ENCODE measurements at places on chromosomes 4 and X.

GRCh38 chrX:47623540-47624027, 3.9 kb upstream of the SYN1 start:
- DNase-seq, result peak; percentile 38

DNA sequence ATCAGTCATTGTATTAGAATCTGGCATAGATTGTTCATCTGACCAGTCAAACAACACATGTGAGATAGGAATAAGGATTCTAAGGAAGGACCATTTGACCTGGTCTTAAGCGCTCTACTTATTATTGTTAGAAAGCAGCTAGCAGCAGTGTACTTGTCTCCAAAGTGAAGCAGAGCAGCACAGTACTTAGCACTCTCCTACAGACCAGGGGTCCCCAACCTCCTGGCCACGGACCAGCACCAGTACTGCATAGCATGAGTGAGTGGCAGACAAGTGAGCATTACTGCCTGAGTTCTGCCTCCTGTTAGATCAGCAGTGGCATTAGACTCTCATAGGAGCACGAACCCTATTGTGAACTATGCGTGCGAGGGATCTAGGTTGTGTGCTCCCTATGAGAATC, 135.9 kb upstream of the SPRY1 start:
- DNase-seq, result no peak

DNA sequence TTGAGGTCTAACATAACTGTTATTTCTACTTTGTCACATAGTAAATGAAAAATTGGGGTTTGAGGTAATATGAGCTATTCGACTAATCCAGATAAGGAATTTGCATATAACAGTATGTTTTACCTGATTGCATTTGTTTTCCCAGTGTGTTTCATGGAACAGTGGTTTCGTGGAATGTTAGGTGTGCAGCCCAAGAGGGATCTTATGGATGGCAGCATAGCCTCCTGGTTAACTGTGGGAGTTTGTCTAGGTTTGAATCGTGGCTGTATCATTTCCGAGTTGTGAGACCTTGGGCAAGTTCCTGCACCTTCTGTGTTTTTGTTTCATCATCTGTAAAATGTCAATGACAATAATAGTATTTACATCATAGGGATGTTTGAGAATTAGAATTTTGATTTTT, 7.9 kb downstream of the BMPR1B start:
- no peak for DNase-seq

- no peak for DNase-seq
Observed at GRCh38 chr4:41154010-41154813, 60.1 kb downstream of the APBB2 start.

DNA sequence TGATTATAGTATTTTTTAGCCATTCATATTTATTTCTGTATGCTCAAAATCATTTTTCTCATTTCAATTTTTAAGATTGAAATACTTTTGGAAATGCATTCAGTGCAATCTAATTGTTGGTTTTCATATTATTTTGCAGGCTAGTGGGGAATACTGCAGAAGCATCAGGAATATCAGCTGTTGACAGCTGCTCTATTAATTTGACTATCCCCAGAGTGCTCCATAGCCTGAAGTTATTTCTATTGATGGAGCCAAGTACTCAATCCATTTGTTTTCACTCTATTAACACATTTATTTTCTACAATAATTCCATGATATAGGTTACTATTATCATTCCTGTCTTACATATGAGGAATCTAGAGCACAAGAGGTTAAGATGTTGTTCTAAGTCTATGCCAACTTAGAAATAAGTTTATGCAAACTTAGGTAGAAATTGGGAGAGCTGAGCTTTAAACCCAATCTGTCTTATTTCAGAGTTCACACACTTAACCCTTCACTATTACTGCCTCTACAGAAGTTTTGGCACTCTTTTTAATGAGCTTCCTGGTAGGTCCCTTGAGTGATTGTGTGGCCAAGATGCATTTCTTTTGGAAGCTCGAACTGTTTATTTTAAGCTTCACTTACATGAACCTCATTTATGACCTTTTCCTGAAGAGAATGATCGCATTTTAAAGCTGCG, 65.6 kb upstream of the PCDH18 start:
- DNase-seq, result no peak

GRCh38 chr4:2595436-2595835, 59.0 kb downstream of the FAM193A start:
- no peak for DNase-seq

- no peak for DNase-seq
Observed at GRCh38 chrX:71171110-71171801, 26.6 kb downstream of the NLGN3 start.

DNA sequence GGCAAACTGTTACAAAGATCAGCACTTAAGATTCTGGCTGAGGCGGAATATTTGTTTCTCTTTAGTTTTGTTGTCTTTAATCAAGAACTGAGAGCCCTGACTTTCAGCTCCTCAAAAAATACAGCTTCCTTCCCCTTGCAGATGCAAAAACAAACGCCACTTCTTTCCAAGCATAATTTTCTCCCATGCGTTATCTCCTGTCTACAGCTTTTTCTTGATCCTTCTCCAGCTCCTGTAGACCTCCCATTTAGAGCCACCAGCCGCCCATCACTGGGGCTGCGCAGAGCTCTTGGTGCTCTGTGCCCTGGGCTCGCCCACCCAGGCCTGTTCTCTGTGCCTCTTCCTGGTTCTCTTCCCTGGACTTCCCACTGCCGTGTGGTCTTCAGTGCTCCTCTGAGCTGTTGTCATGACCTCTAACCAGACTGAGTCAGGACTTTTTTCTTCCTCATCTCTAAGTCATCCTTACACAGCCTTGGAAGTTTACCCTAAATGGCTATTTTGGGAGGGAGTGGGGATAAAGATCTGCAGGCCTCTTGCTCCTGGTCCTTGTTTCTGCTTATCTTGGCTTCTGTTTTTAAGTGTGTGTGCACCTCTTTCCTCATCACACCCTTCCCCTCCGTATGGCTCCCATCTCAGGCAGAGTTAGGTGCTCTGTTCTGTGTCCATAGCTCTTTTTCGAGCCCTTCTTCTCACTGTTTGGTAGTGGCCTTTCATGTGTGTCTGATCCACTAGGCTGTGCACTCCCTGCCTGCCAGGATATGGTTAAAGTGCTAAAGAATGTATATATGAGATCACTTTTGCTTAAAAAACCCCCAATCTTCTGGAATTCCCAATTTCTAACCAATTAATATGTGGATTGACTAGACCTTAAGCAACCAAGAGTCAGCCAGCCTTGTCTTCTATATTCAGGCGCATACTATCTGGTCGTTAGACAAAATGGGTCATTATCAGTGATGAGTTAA, 122.5 kb downstream of the PTTG2 start:
- DNase-seq, result no peak

- DNase-seq, result no peak
Observed at GRCh38 chr4:7804756-7805385, 134.8 kb downstream of the AFAP1 start.

- DNase-seq, result no peak
Observed at GRCh38 chrX:637660-638481, 7.3 kb downstream of the SHOX start.

DNA sequence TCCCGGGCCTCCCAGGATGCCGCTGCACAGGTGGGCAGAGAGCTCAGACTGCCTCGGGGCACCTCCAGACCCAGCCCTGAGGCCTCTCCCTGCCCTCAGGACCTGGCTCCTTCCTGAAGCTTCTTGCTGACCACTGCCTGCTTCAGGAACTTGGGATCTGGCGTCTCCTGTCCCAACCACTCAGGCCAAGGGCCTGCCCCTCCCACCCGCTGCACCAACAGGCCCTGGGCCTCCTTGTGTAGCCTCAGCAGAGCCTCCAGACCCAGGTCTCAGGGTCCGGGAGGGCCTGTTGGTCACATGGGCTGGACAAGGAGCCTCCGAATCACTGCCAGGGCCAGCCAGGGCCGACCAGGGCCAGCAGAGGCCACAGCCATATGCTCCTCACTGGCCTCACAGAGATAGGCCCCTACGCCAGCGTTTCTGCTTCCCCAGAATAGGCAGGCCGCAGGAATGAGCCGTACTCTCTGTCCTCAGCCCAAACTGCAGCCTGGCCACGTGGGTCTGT, 2.8 kb downstream of the MXD4 start:
- no peak for DNase-seq

- DNase-seq, result no peak
Observed at GRCh38 chr4:72567821-72568675, 973 bp downstream of the ADAMTS3 start.

- no peak for DNase-seq
Observed at GRCh38 chr4:182862921-182863320, 54.3 kb downstream of the DCTD start.

- no peak for DNase-seq
Observed at GRCh38 chr4:150009533-150009932, 68.7 kb upstream of the DCLK2 start.

DNA sequence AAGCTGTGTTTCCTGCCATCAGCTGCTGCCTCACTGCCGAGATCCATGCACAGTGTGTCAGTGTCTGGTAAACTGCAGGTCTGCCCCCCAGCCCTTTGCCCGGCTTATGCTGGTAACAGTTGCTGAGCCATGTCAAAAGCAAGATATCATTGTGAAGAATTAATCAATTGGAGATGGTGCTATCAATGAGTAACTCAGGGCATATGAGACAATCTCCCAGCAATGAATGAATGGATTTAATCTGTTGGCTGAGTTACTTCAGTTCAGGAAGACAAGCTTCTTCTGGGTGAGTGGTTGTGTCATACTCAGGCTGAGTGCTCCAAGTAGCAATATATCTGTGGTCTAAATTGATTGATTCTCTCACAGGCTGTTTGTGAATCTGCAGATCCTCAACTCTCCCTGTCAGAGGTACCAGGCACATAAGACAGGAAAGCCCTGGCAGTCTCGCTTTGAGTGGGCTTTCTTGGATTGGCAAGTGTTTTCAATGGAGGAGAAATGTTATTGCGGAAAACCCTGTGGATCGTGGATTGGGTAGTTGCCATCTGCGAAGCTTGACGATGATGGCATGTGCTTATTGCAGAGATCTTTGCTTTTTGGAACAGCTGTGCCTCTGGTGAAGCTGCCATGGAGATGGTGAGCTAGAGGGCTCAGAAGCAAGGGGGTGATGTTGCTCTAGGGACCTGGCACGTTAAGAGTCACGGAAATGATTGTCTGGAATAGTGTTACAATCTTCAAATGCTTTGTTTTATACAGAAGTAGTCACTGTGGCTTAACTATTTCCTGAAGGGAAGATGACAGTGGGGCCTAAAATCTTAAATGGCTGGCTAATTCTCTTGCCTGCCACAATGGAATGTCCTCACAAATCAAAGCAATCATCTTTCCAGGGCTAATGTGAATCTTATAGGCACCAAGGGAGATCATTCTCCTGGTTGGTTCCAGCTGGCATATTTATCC, 147.6 kb upstream of the TBC1D9 start:
- DNase-seq, result no peak

DNA sequence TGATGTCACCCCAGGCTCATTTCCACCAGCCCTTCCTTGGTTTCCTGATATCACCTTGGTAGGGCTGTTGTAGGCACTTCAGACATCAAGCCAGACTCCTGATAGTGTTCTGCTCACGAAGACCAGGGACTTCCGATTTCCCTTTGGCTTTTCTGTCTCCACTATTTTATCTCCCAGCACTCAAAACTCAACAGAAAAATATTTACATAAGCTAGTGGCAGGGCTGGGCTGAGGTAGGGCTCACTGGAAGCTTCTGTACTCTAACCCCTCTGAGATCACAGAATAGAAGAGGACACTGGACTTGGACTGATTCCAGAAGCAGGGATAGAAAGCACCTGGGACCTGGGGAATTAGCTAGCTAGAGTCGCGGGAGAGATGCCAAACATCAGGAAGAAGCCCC, 34.4 kb upstream of the EFNB1 start:
- no peak for DNase-seq

- no peak for DNase-seq
Observed at GRCh38 chr4:110613745-110614144, 9.1 kb downstream of the PITX2 start.

- no peak for DNase-seq
Observed at GRCh38 chr4:121675715-121676114, 21.1 kb downstream of the ANXA5 start.

- no peak for DNase-seq
Observed at GRCh38 chrX:155022585-155022984, at the start of gene F8. Gene F8 (minus strand): TSS chrX:155022723. CDS start chrX:155022552, 171 bp downstream.

GRCh38 chr4:127685292-127685691, 44.9 kb upstream of the SLC25A31 start:
- no peak for DNase-seq

- DNase-seq, result no peak
Observed at GRCh38 chr4:111274486-111274885, 651.6 kb upstream of the PITX2 start.

GRCh38 chrX:148422526-148422925, 77.9 kb upstream of the AFF2 start:
- DNase-seq, result no peak
